ENCODE measurements at places on chromosomes 1 and 21.

- H3K4me3 ChIP-seq, result no peak overlapping the region
- H3K36me3 ChIP-seq, result no peaks in the 10 kb centered on the region
- H3K27ac ChIP-seq, result no peak overlapping the region
Observed at GRCh38 chr1:228827019-228827418, 91.7 kb downstream of the RHOU start.

GRCh38 chr1:155309423-155310021 is 856 bp downstream of the FDPS start:
- H3K4me1 ChIP-seq, result peaks cover 3% of the 10 kb centered on the region
- H3K4me3 ChIP-seq, result peak overlapping the region; percentile 78
- H3K27ac ChIP-seq, result peak overlapping the region; percentile 78
- no peak for DNase-seq
- H3K27me3 ChIP-seq, result no peaks in the 10 kb centered on the region
- peaks cover 16% of the 10 kb centered on the region for H3K36me3 ChIP-seq

- H3K27me3 ChIP-seq, result no peaks in the 10 kb centered on the region
- no peaks in the 10 kb centered on the region for H3K4me1 ChIP-seq
- H3K36me3 ChIP-seq, result no peaks in the 10 kb centered on the region
Observed at GRCh38 chr1:97245682-97246081, 524.1 kb downstream of the PTBP2 start.

DNA sequence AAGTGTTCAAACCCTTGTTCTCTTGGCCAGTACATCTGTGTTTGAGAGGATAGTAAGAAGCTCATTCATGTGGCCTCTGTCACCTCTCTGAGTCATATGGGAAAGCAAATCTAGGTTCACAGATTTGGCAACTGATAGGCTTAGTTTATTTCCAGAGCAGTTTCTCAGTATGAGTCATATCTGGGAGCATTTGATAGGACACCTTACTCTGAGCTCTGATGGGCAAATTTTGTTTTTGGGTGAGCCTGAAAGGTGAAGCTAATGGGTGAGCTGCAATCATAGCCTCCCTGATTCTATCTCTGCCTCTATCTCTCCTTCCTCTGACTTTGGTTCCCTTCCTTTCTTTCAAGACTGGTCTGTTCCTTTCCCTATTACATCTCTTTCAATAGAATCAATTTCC is 134.4 kb downstream of the S1PR1 start:
- H3K27me3 ChIP-seq, result no peaks in the 10 kb centered on the region
- H3K4me3 ChIP-seq, result no peak overlapping the region
- DNase-seq, result no peak
- no peaks in the 10 kb centered on the region for H3K36me3 ChIP-seq

DNA sequence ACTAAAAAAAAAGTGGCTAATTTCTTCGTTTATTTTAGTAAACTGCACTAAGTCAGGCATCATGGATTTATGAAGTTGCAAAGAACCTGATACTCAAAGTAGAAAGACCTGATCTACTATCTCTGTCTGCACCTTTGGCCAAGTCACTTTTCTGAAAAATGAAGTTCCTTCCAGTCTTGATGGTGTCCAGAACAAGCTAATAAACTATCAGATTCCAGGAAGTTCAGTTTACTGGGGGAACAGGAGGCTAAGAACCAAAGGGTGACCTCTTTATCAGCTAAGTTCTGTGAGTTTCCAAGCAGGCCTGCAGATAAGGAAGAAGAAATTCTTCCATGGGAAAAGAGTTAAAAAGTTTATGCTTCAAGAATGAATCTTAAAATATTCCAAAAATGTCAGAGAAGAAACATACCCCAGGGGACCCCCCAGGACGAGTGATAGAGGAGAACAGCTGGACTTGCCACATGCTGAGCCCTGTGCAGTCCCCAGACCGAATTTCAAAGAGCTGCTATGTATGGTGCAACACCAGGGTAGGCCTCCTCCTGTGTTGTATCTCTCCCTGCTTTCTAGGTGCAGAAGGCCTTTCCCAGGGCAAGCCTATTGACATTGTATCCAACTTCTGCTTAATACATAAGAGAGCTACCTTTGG is 72.8 kb upstream of the FGGY start:
- H3K4me3 ChIP-seq, result no peak overlapping the region
- H3K4me1 ChIP-seq, result peaks cover 55% of the 10 kb centered on the region
- H3K27me3 ChIP-seq, result no peaks in the 10 kb centered on the region
- no peaks in the 10 kb centered on the region for H3K36me3 ChIP-seq

DNA sequence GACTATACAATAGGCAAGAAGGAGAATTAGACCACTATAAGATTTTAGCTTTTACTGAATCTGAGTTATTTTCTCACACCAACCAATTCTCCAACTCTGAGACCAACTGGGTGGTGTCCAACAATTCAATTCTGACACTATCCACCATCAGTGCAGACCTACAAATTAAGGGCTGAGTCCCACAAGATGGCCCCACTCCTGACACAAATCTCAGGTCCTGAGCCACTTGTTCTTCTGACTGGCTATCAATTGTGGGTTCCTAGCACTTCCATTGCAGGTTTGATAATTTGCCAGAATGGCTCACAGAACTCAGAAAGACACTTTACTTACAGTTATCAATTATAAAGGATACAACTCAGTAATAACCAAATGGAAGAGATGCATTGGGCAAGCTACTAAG is 6.7 kb downstream of the ERO1B start:
- H3K4me1 ChIP-seq, result no peaks in the 10 kb centered on the region
- H3K4me3 ChIP-seq, result no peak overlapping the region

DNA sequence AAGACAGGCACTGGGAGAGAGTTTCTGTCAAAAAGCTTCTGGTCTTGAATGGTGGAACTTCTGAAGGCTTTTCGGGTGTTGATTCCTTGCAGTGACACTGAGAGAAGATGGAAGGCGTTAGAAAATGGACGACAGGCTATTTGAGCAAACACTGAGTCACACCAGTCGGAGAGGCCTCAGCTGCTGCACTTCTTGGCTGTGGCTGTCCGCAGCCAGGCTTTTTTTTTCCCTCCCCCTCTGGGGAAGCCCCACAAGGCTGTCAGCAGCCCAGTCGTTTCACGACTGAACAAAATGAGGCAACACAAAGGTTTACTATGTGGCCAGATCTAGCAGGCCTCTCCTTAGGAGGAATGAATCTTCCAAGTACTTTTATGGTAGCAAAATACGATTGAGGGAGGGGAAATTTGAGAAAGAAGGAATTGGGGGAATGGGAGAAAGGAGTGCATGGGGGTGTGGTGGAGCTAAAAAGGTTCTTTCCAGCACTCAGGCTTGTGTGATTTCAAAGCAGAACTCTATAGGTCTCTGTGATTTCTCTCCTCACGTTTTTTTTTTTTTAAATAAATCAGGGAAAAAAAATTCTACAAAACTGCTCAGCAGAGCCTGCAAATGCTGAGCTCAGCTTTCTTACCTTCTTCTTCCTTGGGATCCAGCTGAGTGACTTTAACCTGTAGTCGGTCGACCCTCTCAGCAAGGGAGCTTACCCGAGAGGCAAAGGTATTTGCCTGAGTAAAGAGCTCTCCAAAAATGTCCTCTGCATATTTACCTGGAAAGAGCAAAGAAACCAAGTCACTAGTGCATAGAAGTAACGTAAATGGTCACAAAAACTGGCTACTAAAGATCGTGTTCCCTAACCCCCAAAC is 26.1 kb downstream of the GPR3 start:
- H3K27ac ChIP-seq, result peak overlapping the region; percentile 75
- peak; percentile 93 for DNase-seq
- no peaks in the 10 kb centered on the region for H3K27me3 ChIP-seq

DNA sequence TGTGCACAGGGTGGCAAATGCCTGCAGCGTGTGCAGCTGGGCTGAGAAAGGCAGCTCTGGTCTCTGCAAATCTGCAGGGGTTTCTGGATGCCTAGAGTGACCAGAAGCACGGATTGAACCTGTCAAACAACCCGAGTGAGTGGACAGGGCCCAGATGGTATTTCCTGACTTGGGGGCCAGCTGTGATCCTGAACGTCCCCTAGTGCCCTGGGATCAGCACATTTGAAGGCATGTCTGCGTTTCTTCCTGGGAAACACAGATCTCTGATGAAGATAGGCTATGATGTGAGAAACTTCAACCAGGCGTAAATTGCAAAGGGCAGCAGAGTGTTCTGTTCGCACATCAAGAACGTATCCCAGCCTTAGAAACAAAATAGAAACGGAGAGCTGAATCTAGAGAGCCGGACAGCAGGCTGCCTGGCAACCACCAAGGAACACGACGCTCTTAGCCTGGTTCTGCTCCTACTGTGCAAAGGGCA is 163.1 kb downstream of the KCNJ6 start:
- H3K4me3 ChIP-seq, result no peak overlapping the region

DNA sequence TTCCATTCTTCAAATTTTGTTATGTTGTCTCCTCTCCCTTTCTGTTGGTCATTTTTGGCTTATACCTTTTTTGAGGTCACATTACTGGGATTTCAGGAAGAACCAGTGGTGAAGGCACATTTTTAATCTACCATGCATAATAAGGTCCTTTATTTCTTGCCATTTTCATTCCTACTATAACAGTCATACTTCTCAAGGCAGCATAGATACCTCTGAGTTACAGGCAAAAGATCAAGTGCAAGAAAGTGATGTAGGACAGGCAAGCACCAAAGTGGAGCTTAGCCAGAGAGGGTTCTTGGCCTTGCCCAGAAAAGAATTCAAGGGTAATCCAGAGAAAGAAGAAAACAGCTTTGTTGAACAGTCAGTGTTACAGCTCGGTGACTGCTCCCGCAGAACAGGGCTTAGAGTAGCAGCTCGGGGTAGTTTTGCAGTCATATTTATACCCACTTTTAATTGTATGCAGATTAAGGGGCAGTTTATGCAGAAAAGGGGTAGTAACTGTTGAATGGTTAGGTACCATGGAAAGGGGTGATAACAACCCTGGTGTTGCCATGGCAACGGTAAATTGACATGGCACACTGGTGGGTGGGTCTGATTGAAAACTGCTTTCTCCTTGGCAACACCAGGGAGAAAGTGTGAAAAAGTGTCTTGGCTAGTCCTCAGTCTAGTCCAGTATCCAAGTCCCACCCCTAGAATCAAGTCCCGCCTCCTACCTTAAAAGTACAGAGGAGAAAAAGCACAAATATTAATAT is 39.6 kb upstream of the DOCK7 start:
- no peak overlapping the region for H3K4me3 ChIP-seq
- H3K36me3 ChIP-seq, result no peaks in the 10 kb centered on the region
- no peak overlapping the region for H3K27ac ChIP-seq
- H3K27me3 ChIP-seq, result no peaks in the 10 kb centered on the region
- DNase-seq, result no peak

DNA sequence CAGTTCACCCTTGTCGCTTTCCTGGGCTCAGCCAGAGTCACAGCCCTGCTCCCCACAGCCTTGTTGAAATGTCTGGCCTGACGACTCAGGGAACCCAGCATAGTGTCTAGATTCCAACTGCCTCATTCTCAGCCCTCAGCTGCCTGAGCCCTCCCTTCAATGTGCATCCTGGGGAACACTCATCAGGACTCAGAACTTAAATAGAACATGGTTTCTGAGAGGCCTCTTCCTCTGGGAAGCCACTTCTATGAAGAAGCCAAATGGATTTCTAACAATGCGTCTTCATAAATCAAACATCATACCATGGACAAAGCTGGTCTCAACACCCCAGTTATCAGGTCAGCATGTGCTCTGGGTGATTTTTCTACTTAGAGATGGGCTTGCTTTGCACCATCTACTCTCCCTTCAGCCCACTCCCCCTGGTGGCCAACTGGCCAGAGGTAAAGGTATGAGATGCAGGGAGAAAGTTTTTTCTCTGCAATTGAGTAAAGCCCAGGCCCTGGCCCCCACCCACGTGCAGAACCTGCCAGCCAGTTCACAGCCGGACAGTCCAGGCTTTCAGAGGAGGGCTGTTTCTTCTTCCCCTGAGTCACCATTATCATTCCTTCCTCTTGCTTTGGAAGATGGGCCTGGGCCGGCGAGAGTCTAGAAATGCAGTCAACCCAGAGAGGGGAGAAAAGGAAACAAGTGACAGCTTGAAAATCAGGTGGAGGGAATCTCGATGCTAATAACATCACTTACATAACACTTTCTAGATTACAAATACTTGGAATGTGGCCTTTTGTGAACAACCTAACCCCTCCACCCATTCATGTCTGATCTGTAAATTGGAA is 32.1 kb downstream of the CD244 start:
- no peaks in the 10 kb centered on the region for H3K36me3 ChIP-seq
- H3K4me1 ChIP-seq, result no peaks in the 10 kb centered on the region
- no peak overlapping the region for H3K4me3 ChIP-seq
- no peaks in the 10 kb centered on the region for H3K27me3 ChIP-seq
- DNase-seq, result peak; percentile 56
- H3K27ac ChIP-seq, result no peak overlapping the region

- H3K27me3 ChIP-seq, result no peaks in the 10 kb centered on the region
- peaks cover 53% of the 10 kb centered on the region for H3K36me3 ChIP-seq
- no peak overlapping the region for H3K4me3 ChIP-seq
- no peak overlapping the region for H3K27ac ChIP-seq
- no peak for DNase-seq
Observed at GRCh38 chr1:206448471-206448870, 21.8 kb upstream of the IKBKE start.

GRCh38 chr1:98053471-98054366 is 132.9 kb upstream of the DPYD start:
- peaks cover 3% of the 10 kb centered on the region for H3K27me3 ChIP-seq
- H3K4me1 ChIP-seq, result no peaks in the 10 kb centered on the region
- peak overlapping the region; percentile 43 for H3K4me3 ChIP-seq
- DNase-seq, result peak; percentile 61

DNA sequence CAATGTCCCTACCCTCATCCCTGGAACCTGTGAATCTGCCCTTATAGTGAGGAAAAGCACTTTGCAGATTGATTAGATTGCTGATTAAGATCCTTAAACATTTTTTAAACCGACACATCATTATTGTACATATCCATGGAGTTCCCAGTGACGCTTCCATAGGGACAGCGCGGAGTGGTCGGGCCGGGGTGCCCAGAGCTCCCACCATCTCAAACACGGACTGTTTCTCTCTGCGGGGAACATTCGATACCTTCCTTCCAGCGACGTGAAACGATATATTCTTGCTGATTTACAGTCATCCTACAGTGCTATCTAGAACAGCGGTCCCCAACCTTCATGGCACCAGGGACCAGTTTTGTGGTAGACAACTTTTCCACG is 4.0 kb downstream of the KRTAP10-12 start:
- H3K36me3 ChIP-seq, result no peaks in the 10 kb centered on the region
- DNase-seq, result no peak
- H3K4me3 ChIP-seq, result no peak overlapping the region
- H3K27ac ChIP-seq, result no peak overlapping the region

- no peaks in the 10 kb centered on the region for H3K4me1 ChIP-seq
- DNase-seq, result no peak
- no peak overlapping the region for H3K4me3 ChIP-seq
- no peaks in the 10 kb centered on the region for H3K36me3 ChIP-seq
Observed at GRCh38 chr1:9520411-9520810, 18.9 kb upstream of the SLC25A33 start.
